Natural killer cell (primary cell): ENCODE measurements at places on chromosomes 12 and 14. TPM values are rescaled to one million over a fixed set of nuclear protein-coding genes. Genes with fewer than 3 reads are reported as not detected.

The KCNJ8 gene
- total RNA-seq, result not detected

The WNK1 gene
- total RNA-seq, result 192 TPM

The NR2C1 gene
- total RNA-seq, result 58.5 TPM

The NEUROD4 gene
- total RNA-seq, result not detected

The SYNJ2BP gene
- 9.1 TPM for total RNA-seq

The PLBD1 gene
- total RNA-seq, result 8.2 TPM

The POTEG gene
- total RNA-seq, result not detected

DNA sequence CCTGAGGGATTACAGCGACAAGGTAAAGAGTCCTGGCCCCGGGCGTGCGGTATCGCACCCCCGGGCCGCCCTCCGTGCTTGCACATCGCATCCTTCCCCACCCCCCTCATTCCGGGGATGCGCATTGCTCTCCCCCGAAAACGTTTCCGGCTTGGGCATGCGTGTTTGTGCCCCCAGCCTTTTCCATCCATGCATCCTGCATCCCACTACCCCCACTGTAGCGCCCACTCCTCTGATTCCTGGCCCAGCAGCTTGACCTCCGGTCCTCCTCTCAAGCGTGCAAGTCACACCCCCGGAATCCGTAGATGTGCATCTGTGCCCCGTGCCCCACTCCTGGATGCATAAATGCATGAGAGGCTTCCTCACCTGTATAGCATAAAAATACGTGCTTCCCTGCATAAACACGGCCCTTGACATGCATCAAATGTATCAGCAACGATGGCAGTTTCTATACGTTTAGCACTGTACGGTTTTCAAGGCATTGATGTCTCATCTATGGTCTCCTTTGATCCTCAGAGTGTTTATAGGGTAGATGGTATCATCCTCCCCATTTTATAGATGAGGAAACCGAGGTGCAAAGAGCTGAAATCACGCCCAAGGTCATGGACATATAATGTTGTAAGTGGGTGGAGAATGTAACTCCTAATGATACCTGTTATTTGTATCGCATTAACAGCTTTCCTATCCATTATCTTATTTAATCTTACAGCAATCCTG, 484 bp downstream of the RIC8B start:
- DNase-seq, result peak; percentile 52

DNA sequence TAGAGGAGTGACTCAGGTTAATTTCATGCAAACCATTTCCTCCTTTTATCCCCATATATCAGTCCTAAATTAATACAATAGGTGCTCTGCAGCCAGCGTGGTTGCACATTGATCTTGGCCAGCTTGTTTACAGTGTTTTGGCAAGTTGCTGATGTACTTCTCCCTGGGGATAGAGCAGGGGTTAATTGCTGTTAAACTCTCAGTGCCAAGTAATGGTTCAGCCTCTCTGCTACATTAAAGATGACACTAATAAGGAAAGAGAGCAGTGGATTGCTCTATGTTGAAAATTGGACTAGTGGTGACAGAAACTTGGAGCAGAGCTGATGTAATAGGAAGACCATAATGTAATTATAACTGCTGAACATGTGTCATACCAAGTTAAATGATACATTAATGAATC, 717.5 kb downstream of the RERGL start:
- DNase-seq, result no peak

DNA sequence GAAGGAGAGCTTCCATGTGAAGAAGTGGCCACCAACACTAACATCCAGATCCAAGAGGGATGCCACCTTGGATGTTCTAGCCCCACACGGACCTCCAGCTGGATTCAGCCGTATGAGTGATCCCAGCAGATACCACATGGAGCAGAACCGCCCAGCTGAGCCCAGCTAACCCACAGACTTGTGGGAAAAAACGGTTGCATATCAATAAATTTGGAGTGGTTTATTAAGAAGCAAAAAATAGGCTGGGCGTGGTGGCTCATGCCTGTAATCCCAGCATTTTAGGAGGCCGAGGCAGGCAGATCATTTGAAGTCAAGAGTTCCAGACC, 11.9 kb upstream of the IFT81 start:
- DNase-seq, result no peak

DNA sequence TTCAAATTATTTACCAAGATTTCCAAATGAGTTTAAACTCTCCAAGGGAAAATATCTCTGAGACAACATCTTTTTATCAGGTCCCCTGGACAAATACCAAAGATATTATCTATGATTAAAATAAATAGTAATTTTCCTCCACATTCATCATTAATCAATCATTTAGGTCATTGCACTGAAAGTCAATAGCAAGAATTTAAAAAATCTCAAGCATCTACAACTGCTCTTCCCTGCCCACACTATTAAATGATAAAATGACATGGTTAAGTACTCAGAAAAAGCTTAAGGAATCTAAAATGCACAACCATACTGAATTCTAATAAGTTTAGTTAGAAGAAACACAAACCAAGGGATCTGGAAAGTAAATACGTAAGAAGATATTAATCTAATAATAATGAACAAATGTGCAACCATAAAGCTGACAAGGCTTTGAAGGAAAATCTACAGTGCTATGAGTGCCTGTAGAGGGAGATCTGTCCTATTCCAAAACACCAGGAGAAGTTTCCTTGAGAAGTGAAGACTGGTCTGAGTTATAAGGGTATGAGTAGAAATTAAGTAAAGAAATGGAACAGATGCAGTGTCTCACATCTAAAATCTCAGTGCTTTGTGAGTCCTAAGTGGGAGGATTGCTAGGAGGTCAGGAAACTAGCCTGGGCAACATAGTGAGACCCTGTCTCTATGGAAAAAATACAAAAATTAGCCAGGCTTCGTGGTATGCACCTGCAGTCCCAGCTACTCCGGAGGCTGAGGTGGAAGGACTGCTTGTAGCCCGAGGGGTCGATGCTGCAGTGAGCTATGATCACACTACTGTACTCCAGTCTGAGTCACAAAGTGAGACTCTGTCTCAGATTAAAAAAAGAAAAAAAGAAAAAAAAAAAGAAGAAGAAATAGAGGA, 19.2 kb downstream of the INTS13 start:
- no peak for DNase-seq

DNA sequence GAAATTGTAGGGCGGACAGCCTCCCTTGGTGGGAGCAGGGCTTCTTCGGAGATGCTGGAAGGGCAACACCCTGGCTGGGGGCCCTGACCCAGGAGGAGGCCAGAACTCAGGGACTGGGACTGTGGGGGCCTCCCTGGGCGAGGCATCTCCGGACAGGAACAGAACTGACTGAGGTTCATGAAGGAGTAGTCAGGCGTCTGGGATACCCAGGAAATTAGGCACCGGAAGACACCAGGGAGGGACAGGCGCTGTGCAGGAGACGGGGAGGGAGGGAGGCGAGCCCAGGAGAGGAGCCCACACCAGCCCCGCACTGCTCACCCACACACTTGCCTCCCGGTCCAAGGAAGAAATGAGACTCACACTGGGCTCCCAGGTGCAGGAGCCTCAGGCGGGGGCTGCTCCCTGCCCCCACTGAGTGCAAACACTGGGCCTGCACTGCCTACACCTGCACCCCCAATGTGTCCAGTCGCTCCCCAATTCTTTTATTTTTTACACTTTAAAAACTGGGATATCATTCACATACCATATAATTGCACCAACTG, 262.6 kb upstream of the SFSWAP start:
- DNase-seq, result no peak

DNA sequence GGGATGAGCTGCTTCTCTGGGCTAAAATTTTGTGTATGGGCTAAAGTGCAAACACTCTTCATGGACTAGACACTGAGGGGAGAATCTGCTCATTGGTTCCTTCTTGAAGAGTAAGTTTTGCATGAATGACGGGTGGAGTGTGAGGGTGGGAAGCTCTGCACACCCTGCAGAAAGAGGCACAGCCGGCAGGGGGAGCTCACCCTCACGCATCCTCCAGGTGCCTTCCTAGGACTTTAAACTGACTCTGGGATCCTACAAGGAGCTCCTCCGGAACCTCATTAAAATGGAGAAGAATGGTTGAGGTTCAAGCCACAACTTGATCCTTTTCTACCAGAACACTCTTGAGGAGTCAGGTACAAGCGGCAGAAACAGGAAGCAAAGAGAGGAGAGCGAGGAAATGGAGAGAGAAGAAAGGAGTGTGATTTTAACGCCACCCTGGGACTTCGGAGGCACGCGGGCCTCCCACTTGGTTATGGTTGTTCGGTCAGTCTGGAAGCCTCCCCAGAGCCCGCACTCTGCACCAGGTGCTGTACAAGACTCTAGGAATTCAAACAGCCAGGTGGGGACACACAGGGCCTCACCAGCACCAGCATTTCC, 87.5 kb downstream of the SETD3 start:
- no peak for DNase-seq

DNA sequence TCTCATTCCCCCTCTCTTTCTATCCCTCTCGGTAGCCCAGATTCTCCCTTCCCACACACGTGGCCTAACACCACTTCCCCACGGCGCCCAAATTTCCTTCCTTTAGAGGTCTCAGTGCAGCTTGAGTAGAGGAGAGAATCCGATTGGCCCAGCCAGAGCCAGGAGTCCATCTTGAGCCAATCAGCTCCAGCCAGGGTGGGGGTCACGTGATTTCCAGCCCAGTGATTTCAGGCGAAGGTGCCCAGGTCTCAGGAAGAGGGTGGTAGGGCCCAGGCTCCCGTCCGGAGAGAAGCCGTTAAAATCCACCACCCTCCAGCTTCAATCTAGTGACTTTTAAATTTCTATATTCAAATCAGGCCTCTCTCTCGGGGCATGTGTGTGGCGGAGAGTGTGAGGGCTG, 45.2 kb upstream of the MYL2 start:
- no peak for DNase-seq

DNA sequence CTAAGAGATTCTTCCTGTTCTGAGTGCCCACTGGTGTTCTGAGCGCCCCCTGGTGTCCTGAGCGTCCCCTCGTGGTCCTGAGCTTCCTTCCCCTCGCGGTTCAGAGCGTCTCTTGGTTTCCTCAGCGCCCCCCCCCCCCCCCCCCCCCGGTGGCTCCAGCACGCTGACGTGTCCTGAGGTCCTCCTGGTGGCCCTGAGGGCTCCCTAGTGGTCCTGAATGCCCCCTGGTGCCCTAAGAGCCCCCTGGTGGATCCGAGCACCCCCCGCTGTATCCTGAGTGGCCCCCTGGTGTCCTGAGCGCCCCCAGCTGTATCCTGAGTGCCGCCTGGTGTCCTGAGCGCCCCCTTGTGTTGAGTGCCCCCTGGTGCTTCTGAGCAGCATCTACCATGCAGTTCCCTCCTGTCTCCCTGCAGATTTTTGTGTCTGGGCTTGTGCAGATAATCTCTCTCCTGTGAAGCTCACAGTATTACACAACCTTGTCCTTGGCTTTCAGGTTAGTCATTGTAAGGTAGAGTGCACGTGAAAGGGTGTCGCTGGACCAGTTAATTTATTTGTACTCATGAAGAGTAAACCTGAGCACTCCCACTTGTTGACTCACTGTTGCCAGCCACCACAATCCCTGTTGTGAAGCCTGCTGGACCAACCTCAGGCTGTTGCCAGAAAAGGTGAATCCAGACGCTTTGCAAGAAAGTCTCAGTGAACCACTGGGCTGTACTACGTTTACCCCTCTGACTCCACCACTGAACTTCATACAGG, 1168.4 kb downstream of the TMEM121 start:
- DNase-seq, result peak; percentile 70

- DNase-seq, result no peak
Measured at GRCh38 chr12:47833591-47834012, 13.9 kb upstream of the HDAC7 start.

DNA sequence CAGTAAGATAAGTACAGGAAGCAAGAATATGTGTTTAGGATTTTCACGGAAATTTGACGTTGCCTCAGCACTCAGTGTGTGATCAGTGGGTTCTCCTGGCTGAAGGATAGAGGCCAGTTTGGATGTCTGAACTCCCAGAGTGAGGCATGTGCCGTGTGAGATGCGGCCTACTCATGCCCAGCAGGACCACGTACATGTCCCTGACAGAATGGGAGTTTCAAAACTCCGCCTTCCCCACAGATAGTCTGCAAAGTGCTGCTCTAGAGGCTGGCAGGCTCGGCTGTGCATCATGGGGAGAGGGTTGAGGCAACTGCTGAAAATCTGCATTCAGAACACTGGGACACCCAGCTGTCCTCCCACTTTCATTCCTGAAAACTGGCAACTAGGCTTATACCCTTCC, 58.3 kb downstream of the NINJ2 start:
- no peak for DNase-seq

- no peak for DNase-seq
Measured at GRCh38 chr14:66619952-66620351, 112.0 kb downstream of the GPHN start.

DNA sequence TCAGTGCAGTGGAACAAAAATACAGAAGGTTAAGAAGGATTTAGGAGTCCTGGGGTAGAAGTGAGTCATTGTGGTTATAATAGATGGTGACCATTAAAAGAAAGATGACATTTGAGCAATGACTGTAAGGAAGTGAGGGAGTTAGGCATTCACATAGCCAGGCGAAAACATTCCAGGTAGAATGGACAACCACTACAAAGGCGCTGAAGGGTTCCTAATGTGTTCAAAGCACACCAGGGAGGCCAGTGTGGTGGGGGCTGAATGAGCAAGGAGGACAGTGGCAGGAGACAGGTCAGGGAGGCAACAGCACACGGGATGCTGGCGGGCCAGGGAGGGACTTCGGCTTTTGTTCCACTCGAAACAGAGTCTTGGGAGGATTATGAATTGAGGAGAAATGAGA, 129.9 kb downstream of the NPAS3 start:
- no peak for DNase-seq
